PC-3 (cell line): ENCODE measurements at places on chromosomes 2 and 18. TPM values are rescaled to one million over a fixed set of nuclear protein-coding genes. Genes with fewer than 3 reads are reported as not detected.

GRCh38 chr2:185372188-185372587 lies 366.4 kb upstream of the FSIP2 start:
- peak; percentile 54 for DNase-seq

- DNase-seq = no peak
These were observed 45.9 kb downstream of the RPIA start for GRCh38 chr2:88737385-88737784.

- no peak for DNase-seq
These were observed 847.4 kb upstream of the GCFC2 start for GRCh38 chr2:76558157-76558556.

DNA sequence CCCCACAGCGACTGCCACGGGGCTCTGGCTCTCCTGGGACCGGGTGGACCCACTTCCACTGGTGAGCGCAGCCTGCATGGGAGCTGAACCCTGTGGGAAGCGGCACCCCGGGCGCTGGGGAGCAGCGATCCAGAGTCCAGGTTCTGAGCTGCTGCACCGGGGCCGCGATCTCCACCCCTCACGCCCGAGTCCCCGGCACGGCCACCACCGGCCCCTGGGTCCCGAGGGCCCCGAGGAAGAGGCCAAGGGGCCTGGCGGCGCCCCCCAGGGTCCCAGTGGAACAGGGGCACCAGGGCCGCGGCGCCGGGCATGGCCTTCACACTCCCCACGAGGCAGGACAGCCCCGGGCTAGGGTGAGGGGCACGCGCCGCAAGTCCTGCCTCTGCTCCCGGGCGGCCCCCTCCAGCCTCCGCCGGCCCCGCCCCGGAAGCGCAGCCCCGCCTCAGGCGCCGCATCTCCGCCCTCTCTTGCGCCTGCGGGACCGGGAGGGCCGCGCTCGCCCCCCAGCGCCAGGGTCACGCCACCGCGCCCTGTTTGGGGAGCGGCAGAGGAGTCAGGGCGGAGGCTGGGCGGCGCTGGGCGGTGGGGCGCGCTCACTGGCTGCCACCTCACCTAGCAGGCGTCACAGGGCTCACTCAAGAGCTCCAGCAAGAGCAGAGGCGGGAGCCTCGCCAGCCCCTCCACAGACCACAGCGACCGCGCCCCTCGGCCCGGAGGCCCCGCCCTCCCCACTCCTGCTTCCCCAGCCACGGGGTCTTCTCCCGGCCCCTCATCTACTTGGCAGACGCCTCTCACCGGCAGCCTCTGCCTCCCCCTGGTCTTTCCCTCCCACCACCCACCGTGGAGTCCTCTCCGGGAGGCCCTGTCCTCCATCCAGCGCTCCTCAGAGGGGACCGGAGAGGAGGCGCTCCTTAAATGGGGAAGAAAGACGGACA lies 26.8 kb downstream of the THAP4 start:
- no peak for DNase-seq

Gene LBX2
- total RNA-seq = not detected in 2 replicates

Gene UNC80
- total RNA-seq = not detected in 2 replicates

Gene LOXL3
- total RNA-seq = 5.8 and 12.4 TPM in 2 replicates

Gene IL18R1
- total RNA-seq = 1.2 and 3.6 TPM in 2 replicates

- DNase-seq = no peak
These were observed 22.2 kb downstream of the ACVR2A start for GRCh38 chr2:147867050-147867449.

GRCh38 chr2:18159896-18160295 lies 281.4 kb downstream of the KCNS3 start:
- DNase-seq = no peak

Gene SALL3
- not detected in 2 replicates for total RNA-seq
